Osteoblast (primary cell): ENCODE measurements at places on chromosomes 16 and 17.

DNA sequence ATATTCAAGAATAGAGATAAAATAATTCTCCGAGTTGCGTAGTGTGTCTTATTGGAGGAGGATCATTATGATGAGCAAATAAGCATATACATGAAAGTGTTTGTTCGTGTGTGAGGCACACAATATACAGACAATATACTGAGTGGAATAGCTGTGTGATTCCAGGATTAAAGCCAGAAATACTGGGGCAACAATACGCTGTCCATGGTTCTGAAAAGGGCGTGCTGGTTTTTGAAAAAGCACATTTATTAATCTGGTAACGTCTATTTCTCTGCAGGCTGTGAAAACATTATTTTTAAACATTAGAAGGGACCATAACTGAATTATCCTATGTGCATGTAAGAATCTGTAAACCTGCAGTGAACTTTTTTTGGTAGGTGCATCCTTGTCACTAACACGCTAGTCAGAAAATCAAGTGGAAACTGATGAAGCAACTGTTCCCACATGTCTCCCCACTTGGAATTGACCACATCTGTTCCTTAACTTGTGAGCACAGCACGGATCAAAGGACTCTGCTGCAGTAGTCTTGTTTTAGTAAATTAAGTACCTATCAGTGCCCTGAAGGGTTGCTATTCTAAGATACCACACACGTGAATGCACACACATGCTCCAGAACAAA is 346.0 kb downstream of the GRIN2A start:
- H3K4me1 ChIP-seq, result no peaks in the 10 kb centered on the region
- no peaks in the 10 kb centered on the region for H3K36me3 ChIP-seq
- H3K4me3 ChIP-seq, result no peak overlapping the region
- H3K27ac ChIP-seq, result no peak overlapping the region
- H3K27me3 ChIP-seq, result no peaks in the 10 kb centered on the region

GRCh38 chr17:31820691-31821435 is 38.2 kb downstream of the COPRS start:
- DNase-seq, result no peak
- H3K27ac ChIP-seq, result no peak overlapping the region
- no peaks in the 10 kb centered on the region for H3K27me3 ChIP-seq
- H3K36me3 ChIP-seq, result no peaks in the 10 kb centered on the region
- H3K4me3 ChIP-seq, result no peak overlapping the region

DNA sequence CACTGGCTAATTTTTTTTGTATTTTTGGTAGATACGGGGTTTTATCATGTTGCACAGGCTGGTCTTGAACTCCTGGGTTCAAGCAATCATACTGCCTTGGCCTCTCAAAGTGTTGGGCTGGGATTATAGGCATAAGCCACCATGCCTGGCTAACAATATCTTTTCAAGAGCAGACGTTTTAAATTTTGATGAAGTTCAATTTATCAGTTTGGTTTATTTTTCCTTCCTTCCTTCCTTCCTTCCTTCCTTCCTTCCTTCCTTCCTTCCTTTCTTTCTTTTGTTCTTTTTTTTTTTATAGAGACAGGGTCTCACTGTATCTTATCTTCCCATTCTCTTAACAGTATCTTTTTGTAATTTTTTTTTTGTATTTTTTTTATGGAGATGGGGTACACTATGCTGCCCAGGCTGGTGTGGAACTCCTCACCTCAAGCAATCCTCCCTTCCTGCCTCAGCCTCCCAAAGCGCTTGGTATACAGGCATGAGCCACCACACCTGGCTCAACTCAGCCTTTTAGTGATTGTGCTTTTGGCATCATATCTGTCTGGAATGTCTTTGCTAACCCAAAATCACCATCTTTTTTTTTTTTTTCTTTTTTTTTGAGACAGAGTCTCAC is 13.6 kb upstream of the GIP start:
- H3K27me3 ChIP-seq, result peaks cover 8% of the 10 kb centered on the region
- H3K4me1 ChIP-seq, result no peaks in the 10 kb centered on the region
- H3K4me3 ChIP-seq, result no peak overlapping the region
- no peaks in the 10 kb centered on the region for H3K36me3 ChIP-seq

DNA sequence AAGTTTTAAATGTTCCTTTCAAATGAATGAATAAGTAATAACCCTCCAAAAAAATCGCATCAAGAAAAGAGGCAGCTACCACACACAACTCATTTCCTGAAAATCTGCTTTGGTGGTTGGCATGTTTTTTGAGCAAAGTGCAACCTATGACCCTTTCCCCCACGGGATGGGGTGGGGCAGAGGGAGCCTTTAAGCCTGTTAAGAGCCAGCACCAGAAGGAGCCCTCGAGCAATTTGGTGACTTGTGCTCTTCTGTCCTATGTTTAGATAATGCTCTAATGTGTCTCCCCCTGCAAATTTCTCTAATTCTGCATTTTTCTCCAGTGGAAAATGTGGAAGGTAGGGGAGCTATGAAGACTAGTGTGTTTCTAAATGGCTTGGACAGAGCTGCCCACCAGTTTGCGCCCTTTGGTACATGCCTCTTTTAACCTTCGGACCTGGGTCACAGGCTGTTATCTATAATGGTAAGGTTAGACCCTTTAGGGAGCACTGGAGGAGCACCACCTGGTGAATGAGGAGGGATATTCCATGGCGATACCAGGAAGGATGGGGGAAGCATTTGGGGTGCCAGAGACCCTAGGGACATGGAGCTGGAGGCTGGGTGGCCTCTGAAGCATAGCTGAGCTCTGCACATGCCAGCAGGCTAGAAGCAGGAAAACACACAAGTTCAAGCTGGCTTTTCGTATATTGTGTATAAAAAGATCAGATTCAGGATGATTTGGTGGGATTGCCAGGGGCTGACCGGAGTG is 1.6 kb downstream of the PYCARD start:
- no peak overlapping the region for H3K27ac ChIP-seq
- peaks cover 27% of the 10 kb centered on the region for H3K36me3 ChIP-seq
- no peak overlapping the region for H3K4me3 ChIP-seq
- peaks cover 11% of the 10 kb centered on the region for H3K4me1 ChIP-seq
- H3K27me3 ChIP-seq, result no peaks in the 10 kb centered on the region

- H3K27ac ChIP-seq, result no peak overlapping the region
- peak; percentile 55 for DNase-seq
- no peaks in the 10 kb centered on the region for H3K36me3 ChIP-seq
- peaks cover 6% of the 10 kb centered on the region for H3K4me1 ChIP-seq
- no peaks in the 10 kb centered on the region for H3K27me3 ChIP-seq
- no peak overlapping the region for H3K4me3 ChIP-seq
Measured at GRCh38 chr17:70405492-70406220, 236.3 kb downstream of the KCNJ2 start.

DNA sequence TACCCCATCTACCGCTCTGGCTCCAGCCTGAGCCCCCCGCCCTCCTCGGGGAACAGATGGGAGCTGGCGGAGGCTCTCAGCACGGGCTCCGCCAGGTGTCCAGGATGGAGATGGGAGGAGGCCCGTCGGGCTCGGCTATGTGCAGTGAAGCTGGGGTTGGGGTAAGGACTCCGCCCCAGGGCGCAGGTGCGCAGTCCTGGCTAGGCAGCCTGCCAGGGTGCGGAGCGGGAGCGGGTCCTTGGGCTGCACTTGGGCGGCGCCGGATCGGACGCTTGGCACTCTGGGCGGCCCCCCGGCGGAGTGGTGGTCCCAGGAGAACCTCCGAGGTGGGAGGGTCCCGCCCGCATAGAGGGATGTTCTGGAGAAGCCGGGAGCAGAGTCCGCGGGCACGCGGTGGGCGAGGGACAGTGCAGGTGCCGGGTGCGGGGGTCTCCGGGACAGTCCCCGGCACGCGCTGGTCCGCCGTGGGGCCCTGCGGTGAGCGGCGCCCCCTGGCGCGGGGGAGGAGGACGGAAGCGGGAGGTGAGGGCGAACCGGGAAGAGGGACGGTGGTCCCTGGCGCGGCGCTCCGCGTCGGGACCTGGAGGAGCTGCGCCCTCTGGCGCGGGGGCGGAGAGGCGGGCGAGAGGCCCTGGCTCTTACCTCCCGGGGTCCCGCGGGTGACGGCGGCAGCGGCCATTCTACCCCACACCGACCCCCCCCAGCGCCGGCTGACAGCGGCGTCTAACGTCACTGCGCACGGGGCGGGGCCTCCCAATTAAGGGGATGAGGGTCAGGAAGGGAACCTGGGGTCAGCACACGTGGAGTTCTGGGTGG is at the start of gene CAMTA2:
Gene CAMTA2, minus strand, starts transcription at position 725 of the 816 bp plus-strand sequence. CDS start 1,453 bp downstream, outside the sequence.
- H3K27ac ChIP-seq, result peak within 1 kb of the TSS; percentile 84
- H3K4me3 ChIP-seq, result peak within 1 kb of the TSS; percentile 93
- H3K4me1 ChIP-seq, result peaks cover 17% of the 10 kb centered on the region
- DNase-seq, result peak; percentile 95

DNA sequence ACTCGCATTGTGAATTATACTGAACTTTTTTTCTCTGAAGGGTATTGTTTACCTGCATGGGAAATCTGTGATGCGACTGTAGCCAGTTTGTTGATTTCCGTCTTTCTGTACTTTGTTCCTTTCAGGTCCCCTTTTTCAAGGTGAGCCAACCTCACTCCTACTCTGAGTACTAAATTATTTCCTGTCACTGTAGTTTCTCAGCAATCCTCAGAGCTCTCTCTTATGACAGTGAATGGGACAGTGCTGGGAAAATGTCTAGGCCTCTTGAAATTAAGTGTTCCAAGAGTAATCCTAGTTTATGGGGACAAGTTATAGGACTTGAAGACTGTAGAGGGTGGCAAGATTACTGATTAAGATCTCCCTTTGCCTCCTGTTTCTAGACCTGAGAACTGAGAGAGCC is 167.6 kb downstream of the CNTNAP4 start:
- no peaks in the 10 kb centered on the region for H3K4me1 ChIP-seq
- H3K36me3 ChIP-seq, result no peaks in the 10 kb centered on the region
- no peak overlapping the region for H3K4me3 ChIP-seq
- no peak overlapping the region for H3K27ac ChIP-seq
- no peak for DNase-seq

- H3K27me3 ChIP-seq, result no peaks in the 10 kb centered on the region
- H3K27ac ChIP-seq, result no peak overlapping the region
- H3K4me1 ChIP-seq, result no peaks in the 10 kb centered on the region
- peaks cover 13% of the 10 kb centered on the region for H3K36me3 ChIP-seq
- no peak overlapping the region for H3K4me3 ChIP-seq
- DNase-seq, result no peak
Measured at GRCh38 chr17:4214157-4214556, 49.6 kb downstream of the ANKFY1 start.

DNA sequence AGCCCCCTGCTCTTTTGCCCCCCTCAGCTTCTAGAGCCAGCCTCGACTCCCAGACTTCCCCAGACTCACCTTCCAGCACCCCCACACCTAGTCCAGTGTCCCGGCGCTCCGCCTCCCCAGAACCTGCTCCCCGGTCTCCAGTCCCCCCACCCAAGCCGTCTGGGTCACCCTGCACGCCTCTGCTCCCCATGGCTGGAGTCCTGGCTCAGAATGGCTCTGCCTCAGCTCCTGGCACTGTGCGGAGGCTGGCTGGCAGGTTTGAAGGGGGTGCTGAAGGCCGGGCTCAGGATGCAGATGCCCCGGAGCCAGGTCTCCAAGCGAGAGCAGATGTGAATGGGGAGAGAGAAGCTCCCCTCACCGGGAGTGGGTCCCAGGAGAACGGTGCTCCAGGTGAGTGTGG is 2.2 kb downstream of the ARHGEF15 start:
- no peaks in the 10 kb centered on the region for H3K36me3 ChIP-seq
- no peak overlapping the region for H3K27ac ChIP-seq
- peak; percentile 23 for DNase-seq
- no peaks in the 10 kb centered on the region for H3K4me1 ChIP-seq
- peaks cover 61% of the 10 kb centered on the region for H3K27me3 ChIP-seq

GRCh38 chr17:81049973-81050551 is 15.1 kb downstream of the BAIAP2 start:
- H3K27me3 ChIP-seq, result no peaks in the 10 kb centered on the region
- H3K4me3 ChIP-seq, result no peak overlapping the region
- no peaks in the 10 kb centered on the region for H3K36me3 ChIP-seq
- DNase-seq, result no peak
- H3K4me1 ChIP-seq, result peaks cover 6% of the 10 kb centered on the region
- H3K27ac ChIP-seq, result no peak overlapping the region

DNA sequence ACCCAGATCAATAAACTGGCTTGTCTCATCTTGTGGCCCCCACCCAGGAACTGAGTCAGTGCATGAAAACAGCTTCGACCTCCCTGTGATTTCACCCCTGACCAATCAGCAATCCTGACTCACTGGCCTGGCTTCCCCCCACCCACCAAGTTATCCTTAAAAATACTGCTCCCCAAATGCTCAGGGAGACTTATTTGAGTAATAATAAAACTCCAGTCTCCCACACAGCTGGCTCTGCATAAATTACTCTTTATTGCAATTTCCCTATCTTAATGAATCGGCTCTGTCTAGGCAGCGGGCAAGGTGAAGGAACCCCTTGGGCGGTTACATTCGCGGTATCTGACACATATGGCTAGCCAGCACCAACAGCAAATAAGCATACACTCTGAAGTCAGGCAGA is 9.8 kb upstream of the RABEP1 start:
- peaks cover 4% of the 10 kb centered on the region for H3K4me1 ChIP-seq
- H3K36me3 ChIP-seq, result no peaks in the 10 kb centered on the region
- no peaks in the 10 kb centered on the region for H3K27me3 ChIP-seq
- H3K4me3 ChIP-seq, result no peak overlapping the region

DNA sequence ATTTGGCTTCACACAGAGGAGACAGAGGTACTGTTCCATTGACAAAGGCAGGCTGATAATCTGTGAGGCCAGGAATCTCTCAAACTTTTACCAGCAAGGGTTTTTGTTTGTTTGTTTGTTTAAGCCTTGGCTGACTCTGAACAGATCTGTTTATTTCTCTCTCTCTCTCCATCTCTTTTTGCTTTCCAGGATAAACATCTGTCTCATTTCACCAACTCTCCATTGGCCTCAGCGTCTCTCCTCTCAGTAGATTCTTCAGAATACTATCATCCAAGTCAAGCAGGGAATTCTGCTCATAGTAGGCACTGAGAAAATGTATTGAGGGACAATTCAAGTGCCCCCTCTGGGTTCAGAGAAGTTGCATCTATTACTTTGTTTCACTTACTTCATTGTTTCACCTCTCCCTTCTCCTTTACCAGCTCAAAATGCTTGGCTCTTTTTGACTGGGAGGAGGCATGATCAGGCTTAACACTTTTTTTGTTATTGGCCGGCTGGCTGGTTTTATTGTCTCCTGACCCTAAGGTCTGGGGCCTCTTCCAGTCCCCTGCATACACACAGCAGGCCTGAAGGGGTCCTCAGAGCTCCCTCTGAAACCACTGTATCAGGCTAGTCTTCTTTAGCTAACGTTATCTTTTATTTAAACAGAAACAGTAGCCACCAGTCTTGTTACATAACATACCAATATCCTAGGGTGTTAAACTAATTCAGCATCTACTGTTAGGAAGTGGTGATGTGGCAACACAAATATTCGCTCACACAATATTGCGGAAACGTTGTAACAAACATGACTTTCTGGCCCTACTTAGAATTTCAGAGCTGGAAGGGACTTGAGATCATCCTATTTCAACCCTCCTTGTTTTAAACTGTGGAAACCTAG is 2.0 kb upstream of the YPEL2 start:
- no peaks in the 10 kb centered on the region for H3K36me3 ChIP-seq
- peak overlapping the region; percentile 40 for H3K27ac ChIP-seq
- DNase-seq, result peak; percentile 88

DNA sequence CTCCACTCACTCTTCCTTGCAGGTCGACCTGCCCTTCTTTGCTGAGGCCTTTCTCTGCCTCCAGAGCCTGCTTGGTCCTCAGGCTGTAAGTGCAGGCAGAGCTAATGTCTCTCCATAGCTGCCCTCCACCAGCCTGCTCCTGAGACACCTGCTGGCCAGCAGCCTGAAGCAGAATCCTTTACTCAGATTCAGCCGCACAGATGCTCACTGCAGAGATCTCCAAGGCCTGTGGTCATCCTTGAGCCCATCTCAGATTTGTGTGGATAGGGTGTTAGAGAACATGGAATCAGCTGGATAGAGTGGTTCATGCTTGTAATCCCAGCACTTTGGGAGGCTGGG is 11.5 kb downstream of the DEXI start:
- H3K27ac ChIP-seq, result no peak overlapping the region
- no peak overlapping the region for H3K4me3 ChIP-seq
- no peaks in the 10 kb centered on the region for H3K27me3 ChIP-seq
- no peak for DNase-seq
- H3K36me3 ChIP-seq, result peaks cover 36% of the 10 kb centered on the region

- H3K4me1 ChIP-seq, result no peaks in the 10 kb centered on the region
- H3K36me3 ChIP-seq, result no peaks in the 10 kb centered on the region
- no peak overlapping the region for H3K4me3 ChIP-seq
Measured at GRCh38 chr17:78767806-78768205, 14.3 kb downstream of the CYTH1 start.
